NCI-H2029 treated with DMSO at 0.1 percent for 48 hours (cell line): ENCODE measurements at places on chromosomes 13 and 19.

- no peak for DNase-seq
Observed at GRCh38 chr13:102710261-102710679, 15.4 kb upstream of the METTL21C start.

- DNase-seq, result no peak
Observed at GRCh38 chr19:919199-920050, 2.3 kb downstream of the KISS1R start.

GRCh38 chr13:100881291-100881864 is 206.8 kb upstream of the TMTC4 start:
- DNase-seq, result no peak

- DNase-seq, result peak; percentile 86
Observed at GRCh38 chr19:45478454-45479238, 10.8 kb downstream of the FOSB start.

- no peak for DNase-seq
Observed at GRCh38 chr13:20125783-20126165, 35.1 kb downstream of the GJA3 start.

- DNase-seq, result no peak
Observed at GRCh38 chr13:72970301-72970880, 88.4 kb upstream of the KLF5 start.

DNA sequence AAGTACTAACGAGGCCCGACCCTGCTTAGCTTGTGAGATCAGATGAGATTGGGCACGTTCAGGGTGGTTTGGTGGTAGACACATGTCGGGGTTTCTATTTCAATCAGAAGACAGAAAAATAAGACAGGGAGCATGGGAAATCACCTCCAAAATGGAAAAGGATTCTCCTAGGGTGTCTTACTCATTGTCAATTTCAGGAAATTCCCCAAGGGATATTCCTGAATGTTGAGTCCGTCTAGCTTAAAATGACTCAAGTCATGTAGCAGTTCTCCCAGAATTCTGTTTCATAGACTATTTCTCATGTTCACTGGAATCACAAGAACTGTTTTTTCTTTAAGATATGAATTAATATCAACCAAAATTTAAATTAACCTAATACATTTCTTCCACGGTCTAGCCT is 380.1 kb downstream of the EFNB2 start:
- no peak for DNase-seq

GRCh38 chr19:46756544-46756888 is 10.3 kb upstream of the STRN4 start:
- no peak for DNase-seq

GRCh38 chr13:28219408-28220099 is 81.2 kb downstream of the PAN3 start:
- DNase-seq, result no peak

GRCh38 chr13:30121666-30122065 is 185.7 kb downstream of the KATNAL1 start:
- DNase-seq, result no peak

- no peak for DNase-seq
Observed at GRCh38 chr19:46898731-46899130, 37.9 kb downstream of the ARHGAP35 start.

GRCh38 chr13:50428183-50428877 is 413.1 kb downstream of the KCNRG start:
- no peak for DNase-seq

DNA sequence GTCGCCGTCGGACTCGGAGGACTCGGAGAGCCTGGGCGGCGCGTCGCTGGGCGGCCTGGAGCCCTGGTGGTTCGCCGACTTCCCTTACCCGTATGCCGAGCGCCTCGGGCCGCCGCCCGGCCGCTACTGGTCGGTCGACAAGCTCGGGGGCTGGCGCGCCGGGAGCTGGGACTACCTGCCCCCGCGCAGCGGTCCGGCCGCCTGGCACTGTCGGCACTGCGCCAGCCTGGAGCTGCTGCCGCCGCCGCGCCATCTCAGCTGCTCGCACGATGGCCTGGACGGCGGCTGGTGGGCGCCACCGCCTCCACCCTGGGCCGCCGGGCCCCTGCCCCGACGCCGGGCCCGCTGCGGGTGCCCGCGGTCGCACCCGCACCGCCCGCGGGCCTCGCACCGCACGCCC is 2.5 kb upstream of the GRWD1 start:
- no peak for DNase-seq

- no peak for DNase-seq
Observed at GRCh38 chr13:31264151-31264550, 64.4 kb downstream of the B3GLCT start.

DNA sequence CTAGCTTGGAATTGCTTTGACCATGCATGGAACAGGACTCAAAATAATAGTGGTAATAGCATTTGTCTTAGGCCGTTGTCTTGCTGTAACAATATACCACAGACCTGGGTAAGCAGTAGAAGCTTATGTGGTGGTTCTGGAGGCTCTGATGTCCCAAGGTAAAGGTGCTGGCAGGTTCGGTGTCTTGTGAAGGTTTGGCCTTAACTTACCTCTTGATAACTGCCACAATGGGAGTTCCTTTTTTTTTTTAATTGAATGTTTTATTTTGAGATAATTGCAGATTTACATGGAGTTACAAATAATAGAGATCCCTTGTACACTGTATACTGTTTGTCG is 5.8 kb downstream of the RPL21 start:
- no peak for DNase-seq

- DNase-seq, result no peak
Observed at GRCh38 chr19:16473875-16474392, 2.2 kb upstream of the EPS15L1 start.

GRCh38 chr13:112968380-112968909 is 569 bp upstream of the MCF2L start:
- no peak for DNase-seq
